ENCODE measurements at places on chromosomes 11 and 22.

- no peak for DNase-seq
Observed at GRCh38 chr22:40123387-40123786, 54.3 kb upstream of the TNRC6B start.

- no peak for DNase-seq
Observed at GRCh38 chr11:624705-625635, at the start of gene CDHR5. Gene CDHR5, minus strand, starts transcription at chr11:624955. Its CDS starts 53 bp downstream, at chr11:624902.

DNA sequence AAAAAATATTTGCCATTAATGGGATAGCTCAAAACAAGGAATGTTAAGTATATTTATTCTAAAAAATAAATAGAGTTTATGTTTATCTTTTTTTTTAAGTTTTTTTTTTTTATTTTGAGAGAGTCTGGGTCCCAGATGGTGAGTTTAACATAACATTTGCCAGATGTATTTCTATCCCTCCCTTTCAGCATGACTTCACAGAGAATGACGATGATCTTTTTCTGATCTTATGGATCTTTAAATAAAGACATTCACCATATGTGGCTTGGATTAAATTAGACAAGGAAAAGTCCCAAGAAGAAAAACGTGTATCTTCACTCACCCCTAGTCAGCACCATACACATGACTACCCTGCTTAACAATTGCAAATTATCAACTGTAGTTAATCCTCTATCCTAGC lies 839.8 kb upstream of the CNTN5 start:
- no peak for DNase-seq

GRCh38 chr22:35410663-35411034 lies 10.7 kb downstream of the MCM5 start:
- DNase-seq, result no peak

DNA sequence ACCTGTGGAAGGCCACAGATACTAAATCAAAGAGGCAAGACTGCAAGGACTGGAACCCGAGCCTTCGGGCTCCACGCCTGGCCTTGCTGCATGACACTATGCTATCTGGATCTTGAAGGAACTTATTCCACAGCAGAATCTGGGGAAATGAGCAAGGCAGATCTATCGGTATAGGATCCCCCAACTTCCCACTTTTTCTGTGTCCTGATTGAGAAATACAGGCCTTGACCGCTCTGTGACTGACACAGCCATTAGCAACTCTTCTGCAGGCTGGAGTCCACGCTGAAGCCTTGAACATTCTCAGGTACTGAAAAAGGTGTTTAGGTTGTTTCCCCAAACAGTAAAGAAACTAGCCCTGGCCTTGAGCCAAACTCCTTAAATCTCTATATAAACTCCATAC lies 241.2 kb upstream of the NARS2 start:
- no peak for DNase-seq
